ENCODE measurements at places on chromosomes 4 and X.
A peak's percentile ranks its signal among the peaks of the same experiment; 100 is the strongest.

- DNase-seq, result peak; percentile 17
Observed at GRCh38 chrX:4547213-4547836, 833.9 kb upstream of the PRKX start.

- no peak for DNase-seq
Observed at GRCh38 chr4:15695240-15695699, 7.6 kb upstream of the BST1 start.

DNA sequence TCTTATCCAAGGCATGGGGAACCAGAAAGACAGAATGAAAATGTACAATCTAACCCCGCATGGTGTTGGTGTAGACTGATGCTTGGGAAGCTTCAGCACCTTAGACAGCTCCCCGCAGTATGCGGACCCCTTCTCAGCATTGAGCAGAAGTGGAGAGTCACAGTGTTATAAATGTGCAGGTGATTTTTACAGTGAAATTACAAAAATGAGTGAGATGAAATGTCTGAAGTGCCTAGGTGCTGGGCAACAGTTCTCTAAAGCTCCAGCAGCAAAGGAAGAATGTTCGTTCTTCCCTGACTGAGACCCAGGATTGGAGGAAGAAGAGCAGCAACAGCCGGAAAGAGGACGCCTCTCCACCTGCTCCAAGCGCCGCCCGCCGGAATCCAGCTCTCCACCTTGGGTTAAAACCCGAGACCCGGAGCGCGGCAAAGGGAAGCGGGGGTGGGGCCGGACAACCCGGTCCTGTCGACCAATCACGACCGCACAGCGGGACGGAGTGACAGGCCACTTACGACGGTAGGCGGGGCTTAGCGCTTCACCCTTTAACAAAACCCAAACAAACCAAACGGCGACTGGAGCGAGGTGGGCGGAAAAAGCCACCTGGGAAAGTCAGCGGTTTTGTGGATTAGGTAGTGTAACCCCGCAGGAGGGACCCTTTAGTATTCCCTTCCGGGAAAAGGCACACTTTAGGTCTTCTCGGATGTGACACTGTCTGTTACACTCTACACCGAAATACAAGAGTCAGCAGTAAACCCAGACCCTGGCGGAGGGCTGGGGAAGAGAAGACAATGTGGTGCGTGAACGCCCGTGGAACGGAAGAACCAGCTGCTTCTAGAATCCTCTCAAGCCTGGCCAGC, at the start of gene GLRA3:
Gene GLRA3 (minus strand): TSS at position 403 of the 857 bp plus-strand sequence. CDS start 436 bp downstream, outside the sequence.
- peak; percentile 3 for DNase-seq

GRCh38 chr4:8735236-8736089, 136.2 kb downstream of the HMX1 start:
- no peak for DNase-seq

GRCh38 chr4:183129675-183130074, 30.6 kb downstream of the WWC2 start:
- DNase-seq, result no peak

DNA sequence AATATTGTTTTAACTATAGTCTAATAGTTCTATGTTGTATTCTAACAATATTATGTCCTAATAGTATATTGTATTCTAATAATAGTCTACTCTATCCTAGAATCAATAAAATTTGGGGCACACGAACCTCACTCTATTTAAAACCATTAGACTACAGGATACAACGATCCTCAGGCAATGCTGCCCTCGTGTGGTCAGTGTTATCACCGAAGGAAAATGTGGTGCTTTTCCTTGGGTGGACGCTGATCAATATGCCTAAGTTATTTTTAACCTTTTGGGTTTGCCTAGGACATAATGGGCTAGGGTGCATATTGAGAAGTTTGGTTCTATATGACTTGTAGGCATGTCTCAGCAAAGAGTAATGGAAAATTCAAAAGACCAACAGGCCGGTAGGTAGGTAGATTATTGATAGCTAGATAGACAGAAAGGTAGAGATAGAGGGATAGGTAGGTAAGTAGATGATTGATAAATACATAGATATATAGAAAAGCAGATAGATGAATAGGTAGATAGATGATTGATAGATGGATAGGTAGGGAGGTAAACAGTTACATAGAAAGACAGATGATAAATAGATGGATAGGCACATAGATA, 75.1 kb downstream of the PRKX start:
- peak; percentile 12 for DNase-seq

DNA sequence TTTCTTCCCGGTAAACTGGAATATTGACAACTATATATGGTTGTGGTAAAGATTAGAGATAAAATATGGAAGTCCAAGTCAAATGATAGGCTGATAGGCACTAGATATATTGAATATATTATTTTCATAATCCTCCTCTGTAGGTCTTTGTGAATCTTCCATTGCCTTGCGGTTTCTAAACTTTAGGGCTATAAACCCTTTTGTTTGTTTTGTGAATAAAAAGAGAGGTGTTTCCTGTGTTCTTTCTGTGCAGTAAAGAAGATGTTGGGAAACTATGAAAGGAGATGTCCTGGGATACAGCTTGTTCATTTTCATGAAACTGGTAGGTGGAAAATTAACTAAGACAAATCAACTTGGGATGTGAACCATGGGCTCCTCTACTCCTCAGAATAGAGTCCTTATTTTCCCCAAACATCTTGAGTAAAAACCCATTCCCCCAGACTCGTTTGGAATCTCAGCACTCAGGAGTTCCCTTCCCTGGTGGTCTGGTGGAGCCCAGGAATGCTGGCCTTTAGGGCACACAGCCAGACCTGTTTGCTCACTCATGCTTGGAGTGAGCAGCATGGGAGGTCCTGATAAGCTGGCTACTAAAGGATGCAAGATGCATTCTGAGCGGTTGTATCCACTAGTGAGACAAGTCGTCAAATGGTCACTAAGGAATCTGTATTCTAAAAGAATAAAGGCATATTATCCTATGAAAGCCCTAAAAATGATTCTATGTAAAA, 22.2 kb downstream of the PRDM8 start:
- no peak for DNase-seq

- no peak for DNase-seq
Observed at GRCh38 chr4:63063760-63064159, 1345.5 kb downstream of the TECRL start.

DNA sequence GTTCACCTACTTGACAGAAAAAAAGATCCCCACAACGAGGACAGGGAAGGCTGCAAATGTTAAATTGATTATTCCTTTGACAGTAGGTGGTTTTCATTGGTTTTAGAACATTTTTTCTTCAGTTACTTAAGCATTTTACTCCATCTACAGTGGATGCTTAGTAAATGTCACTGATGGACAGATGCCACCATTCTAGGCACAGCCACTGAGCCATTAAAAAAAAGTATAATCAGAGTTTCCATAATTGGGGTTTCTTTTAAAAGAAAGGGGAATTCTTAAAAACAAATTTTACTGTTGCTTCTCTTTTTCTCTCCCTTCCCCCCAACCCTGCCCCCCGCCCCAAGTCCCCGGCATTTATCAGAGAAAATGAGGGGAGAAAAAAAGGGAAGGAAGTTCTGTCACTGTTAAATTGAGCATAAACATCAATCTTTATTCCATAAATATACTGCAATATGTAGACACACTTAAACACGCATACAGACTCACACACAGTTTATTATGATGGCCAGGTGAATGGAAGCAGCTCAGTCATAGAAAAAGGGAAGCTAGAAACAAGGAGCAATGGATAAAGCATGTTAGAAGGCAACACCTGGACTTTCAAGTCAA, 79.7 kb upstream of the PRPS2 start:
- no peak for DNase-seq

DNA sequence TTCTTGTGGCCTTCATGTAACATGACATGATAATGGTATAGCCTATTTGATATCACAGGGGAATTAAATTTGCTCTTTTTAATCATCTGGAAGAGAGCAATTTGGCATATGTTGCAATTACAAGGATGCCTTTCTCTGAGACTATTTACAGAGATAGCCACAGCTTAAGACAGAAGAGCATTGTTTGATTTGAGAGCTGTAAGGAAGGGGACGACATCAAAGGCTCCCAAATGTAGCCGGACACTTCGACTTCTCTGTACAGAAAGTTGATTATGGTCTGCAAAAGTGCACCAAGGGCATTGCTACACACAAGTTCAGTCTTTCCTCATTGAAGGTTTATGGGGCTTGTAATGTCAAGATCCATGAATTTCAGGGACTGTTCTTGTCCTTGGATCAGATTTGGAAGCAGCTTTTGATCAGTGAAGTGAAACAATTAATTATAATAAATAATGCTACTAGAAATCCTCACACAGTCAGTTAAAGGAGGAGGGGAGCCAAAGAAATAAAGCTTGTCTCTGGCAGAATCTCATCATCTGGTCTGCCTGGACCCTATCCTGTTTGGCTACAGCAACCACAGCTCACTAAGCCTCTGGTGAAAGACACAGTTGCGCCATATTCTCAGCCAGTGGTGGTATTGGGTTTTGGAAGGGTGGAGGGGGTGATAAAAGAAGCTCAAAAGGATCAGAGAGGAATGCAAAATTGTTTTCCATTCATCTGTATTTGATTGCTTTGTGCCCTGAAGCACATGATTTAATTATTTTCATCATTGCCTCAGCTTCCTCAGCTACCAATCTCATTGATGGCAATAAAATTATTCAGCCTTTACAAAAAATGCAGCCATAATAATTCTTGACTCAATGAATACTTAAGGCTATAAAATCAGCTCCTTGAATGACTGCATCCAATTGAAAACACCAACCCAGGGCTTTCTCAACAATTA, 654.3 kb upstream of the LCORL start:
- no peak for DNase-seq

DNA sequence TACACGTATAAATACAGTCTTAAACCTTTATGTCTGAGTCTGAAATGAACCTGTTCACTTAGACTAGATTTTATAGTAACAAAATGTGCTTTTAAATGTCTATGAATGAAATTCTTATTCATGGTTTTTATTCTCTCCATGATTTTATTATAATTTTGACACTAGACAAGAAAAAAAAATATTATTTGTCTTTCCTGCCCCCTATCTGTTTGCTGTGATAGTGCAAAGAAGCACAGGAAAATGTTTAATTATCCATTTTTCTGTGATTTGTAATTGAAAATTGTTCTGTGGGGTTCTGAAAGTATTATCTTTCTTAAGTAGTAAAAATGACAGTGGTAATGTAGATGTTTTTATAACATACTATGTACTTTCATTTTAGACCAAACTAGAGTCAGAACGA, 52.0 kb downstream of the INTS6L start:
- no peak for DNase-seq

- no peak for DNase-seq
Observed at GRCh38 chr4:53810643-53811042, 219.4 kb upstream of the LNX1 start.

DNA sequence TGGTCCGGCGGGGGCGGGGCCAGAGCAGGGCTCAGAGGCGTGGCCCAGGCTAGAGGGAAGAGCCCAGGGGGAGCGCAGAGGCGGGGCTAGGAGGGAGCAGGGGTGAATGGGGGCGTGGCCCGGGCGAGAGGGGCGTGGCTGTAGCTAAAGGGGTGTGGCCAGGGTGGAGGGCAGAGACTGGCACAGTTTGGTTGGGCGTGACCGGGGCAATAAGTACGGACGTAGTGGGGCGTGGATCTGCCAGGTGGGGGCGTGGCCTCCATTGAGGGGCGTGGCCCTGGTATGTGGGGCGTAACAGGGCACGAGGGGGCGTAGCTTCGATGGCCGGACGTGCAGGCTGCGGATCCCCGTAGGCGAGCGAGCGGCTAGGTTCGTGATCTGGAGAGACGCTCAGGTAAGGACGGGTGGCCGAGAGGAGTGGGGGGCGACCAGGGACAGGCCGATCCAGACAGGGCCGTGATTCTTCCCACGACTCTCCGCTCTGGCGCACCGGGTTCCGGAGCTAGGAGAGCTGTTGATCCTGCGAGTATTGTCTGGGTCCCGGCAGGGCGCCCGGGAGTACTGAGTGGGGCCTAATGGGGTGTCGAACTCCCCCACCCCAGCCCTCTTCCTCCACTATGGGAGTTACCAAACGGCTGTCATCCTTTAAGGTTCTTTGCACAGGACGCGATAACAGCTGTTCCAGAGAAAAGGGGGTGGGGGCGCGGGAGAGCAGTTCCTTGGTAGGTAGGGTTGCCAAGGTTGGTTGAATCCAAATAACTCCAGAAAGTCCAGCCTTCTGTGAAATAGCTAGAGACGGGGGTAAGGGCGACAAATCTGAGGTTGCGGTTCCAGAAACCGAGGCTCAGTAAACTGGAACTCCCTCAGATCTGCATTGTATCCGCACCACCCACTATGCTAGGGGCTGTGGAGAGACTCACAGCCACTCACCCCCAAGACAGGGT, at the start of gene CA5B:
Gene CA5B (plus strand): TSS at position 312 of the 944 bp plus-strand sequence. CDS start 11,754 bp downstream, outside the sequence.
- peak; percentile 97 for DNase-seq

DNA sequence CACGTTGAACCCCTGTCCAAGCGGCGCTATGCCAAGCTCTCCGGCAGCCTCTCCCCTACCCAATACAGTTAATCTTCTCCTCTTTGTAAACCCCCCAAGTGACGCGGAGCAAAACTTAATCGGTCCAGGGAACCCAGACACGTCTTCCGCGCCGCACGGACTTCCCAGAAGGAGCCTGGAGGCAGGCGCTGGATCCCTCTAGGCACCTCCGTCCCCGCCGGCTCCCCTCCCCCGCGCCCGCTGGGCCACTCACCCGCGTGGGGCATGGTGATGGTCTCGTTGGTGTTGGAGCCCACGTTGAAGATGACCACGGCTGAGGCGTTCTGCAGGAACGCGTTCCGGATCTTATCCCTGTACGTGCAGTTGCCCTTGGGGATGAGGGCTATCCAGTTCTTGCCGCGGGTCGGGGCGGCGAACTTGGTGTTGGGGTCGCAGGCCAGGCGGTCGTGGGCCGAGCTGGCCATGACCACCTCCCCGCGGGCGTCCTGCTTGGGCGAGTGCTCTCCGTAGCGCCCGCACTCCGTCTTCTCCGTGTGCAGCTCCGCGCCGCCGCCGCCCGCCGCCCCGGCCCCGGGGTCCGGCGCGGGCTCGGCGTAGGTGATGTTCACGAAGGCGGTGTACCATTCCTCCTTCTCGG, 1.1 kb downstream of the RNF150 start:
- no peak for DNase-seq

GRCh38 chr4:26859762-26860156, 882 bp upstream of the STIM2 start:
- DNase-seq, result no peak

DNA sequence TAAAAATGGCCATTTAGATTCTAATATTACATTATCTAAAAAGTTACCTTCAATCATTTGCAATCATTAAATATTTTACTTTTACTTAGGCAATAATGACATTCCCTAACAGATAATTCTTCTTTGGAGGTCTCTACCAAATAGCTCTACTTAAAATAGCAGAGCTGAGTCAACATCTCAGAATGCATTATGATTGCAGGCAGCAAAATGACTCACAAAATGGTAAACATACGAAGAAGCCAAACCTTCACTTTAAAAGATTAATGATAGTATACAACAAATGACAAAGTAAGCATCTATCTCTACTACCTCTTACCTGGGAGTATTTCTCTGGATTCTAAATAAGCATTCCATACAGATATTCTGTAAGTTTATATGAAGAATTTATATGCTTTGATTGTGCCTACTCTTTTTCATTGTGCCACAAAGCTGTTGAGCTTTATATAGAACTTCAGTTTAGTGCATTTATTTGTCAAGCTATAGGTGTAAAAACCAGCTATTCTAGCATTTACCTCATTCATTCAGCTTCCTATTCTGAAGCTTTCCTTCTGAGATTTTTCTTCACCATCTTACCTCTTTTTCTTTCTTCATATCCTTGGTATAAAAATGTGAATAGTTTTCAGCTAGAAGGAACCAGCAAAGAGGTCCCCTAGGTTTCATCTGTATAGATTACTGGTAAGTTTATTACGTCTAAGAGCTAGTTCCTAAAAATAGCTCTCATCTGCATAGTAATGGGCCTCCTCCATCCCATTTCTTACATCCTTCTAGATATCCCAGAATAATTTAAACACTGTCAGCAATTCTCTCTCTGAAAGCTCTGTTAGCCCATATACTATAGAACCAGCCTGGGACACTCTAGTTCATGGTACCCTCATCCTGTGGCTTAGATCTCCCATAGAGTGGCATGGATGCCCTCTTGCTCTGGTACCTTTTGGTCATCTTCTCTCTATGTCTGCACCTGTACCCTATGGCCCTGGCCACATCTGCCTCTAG, 17.2 kb upstream of the SPCS3 start:
- DNase-seq, result no peak
